ENCODE measurements at places on chromosomes 5 and 9.

GRCh38 chr9:104984121-104984520, 56.2 kb upstream of the ABCA1 start:
- no peak for DNase-seq

DNA sequence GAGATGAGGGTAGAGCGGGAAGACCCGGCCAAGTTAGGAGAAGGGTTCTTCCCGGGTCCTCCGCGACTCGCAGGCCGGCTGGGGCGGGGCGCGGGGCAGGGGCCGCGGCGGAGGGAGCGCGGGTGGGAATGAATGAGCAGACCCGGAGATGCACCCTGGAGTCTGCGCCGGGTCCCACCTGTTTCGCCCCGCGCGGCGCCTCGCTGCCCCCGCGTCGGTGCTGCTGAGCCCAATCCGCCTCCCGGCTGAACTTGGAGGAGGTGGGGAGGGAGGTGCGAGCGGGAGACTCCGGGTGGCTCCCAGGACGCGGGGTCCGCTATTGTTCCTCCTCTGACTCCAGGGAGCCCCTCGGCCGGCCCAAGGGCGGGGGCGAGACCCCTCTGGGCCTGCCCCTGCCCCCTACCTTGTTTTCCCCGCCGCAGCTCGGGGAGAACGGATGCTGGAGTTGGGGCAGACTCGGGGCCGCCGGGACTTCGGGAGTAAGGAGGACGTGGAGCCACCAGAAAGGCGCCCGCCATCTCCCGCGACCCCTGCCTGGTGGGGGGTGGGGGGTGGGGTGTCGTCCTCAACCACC, 659 bp downstream of the RAI14 start:
- DNase-seq: no peak

GRCh38 chr5:171898386-171898785, 108.1 kb downstream of the FBXW11 start:
- DNase-seq: no peak

- DNase-seq: no peak
Observed at GRCh38 chr9:129422032-129422842, 198.7 kb downstream of the C9orf50 start.

- DNase-seq: no peak
Observed at GRCh38 chr5:98791001-98791519, 17.6 kb downstream of the RGMB start.

DNA sequence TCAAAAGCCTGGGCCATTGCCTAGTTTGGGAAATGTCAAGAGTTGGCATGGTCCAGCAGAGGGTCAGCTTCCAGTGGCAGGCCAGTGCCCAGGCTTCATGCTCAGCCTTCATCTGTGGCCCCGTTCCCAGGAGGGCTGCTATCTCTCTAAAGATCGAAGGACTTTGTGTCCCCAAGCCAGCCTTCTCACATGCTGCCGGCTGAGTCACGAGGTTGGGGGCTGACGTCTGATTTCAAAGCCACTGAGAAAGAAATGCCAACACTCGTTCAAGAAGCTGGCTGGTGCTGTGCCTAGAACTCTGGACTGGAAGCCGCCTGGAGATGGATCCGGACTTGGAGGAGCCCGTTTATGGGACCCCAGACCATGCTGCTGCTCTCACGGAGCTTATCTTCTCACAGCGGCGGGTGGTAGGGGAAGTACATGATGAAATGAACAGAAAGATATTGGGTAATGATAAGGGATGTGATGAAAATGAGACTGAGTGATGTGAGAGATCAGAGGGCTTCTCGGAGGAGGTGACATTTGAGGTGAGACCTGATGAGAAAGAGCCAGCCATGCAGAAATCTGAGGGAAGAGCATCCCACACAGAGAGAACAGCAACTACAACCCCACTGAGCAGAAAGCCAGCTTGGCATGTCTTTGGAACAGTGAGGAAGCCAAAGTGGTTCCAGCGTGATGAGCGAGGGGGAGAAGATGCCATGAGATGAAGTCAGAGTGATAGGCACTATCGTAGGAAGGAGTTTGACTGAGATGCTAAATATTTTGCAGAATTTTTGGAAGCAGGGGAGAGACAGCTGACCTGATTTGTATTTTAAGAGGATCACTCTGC, 54.9 kb upstream of the BOD1 start:
- no peak for DNase-seq

DNA sequence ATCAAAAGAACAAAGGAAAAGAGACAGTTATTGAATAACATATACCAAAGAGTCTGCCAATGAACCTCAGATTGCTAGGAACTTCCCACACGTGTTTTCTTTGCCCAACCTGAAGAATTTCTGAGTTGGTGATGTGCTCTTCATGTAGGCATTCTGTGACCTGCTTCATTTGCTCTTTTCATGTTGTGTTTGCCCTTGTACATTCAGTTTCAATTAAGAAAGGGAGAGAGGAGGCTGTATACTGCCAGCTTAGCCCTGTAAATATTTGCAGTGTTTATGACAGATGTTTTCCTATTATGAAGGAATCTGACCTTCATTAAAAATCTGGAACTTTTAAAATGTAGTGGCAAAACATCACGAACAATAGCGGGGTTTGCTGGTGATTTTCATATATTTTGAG, 168.5 kb downstream of the GAS1 start:
- DNase-seq: no peak

- no peak for DNase-seq
Observed at GRCh38 chr9:27589462-27589861, 16.2 kb upstream of the C9orf72 start.

DNA sequence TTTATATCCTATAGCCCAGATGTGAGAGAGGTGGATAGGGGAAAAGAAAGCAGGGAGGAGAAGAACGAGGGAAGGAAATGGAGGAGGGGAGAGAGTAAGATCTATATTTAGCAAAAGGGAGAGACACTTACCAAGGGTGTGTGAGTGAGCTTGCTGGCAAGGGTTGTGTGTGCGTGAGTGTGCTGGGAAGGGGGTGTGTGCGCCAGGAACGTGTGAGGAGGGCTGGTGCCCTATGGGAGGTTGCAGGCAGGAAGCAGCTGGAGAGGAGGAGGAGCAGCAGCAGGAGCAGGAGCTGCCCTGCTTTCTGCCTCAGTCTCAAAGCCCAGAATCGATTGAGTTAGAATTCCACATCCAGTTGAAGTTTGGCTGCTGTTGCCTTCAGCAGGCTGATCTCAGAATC, 148.3 kb upstream of the RUSC2 start:
- DNase-seq: peak; percentile 20

GRCh38 chr9:124016175-124017050, 4.8 kb downstream of the LHX2 start:
- DNase-seq: no peak

DNA sequence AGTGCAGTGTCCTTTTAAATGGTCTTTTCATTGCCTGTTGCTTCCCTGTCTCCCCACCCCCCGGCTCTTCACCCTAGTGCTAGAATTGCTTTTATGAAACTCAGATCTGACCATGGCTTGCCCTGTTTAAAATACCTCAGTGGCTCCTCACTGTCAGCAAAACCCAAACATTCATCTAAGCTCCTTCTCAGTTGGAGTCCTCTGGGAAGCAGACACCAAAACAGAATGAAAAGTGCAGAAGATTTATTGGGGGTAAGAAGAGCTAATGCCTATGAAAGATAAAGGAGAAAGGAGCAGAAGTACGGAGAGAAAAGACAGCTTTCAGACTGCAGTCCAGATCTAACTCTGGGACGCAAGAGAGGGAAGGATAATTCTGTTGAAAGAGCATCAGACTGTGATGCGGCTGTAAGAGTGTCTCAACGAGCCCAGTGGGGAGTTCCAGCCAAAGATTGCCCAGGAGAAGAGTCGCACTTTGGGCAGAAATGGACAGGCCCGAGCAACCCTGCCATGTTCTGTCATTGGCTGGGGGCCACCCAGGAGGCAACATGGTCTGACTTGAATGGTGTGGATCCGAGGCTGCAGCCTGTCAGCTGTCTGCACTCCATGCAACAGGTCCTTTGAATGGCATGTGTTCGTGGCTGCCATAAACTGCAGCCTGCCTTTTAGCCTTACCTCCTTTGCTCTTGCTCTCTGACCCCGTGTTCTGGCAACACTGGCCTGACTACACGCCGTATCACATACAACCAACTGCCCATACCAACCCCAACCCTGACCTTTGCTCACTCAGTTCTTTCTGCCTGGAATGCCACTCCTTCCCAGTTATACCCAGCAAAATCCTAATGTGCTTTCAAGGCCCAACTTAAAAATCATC, 55.9 kb downstream of the IRF1 start:
- no peak for DNase-seq

GRCh38 chr5:141958546-141959172, 657 bp upstream of the PCDH12 start:
- DNase-seq: no peak

- peak; percentile 54 for DNase-seq
Observed at GRCh38 chr5:148998174-148998797, 64.6 kb downstream of the SH3TC2 start.
